ENCODE measurements at places on chromosomes 6 and 20.

GRCh38 chr6:108714101-108714765 is 134.0 kb upstream of the ARMC2 start:
- DNase-seq, result no peak

DNA sequence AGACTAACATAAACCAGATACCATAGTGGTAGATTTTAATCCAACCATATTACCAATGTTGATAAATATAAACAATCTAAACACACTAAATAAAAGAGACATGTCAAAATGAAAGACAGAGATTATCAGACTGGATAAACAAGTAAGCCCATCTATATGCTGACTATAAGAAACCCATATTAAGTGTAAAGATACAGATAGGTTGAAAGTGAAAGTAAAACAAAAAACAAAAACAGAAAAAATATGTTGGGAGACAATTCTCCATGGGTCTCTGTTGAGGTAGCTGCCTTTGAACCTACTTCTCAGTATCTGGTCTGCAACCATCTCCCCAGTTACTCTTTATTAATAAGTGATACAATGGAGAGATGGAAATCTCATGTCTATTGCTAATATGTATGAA is 21.2 kb downstream of the REV3L start:
- DNase-seq, result no peak

GRCh38 chr6:1028723-1029122 is 283.2 kb upstream of the FOXQ1 start:
- DNase-seq, result no peak

- DNase-seq, result no peak
Measured at GRCh38 chr6:168394606-168395005, 46.4 kb upstream of the SMOC2 start.

- no peak for DNase-seq
Measured at GRCh38 chr20:22830138-22830537, 205.0 kb upstream of the SSTR4 start.

- no peak for DNase-seq
Measured at GRCh38 chr6:124967444-124967843, 5.2 kb downstream of the RNF217 start.

DNA sequence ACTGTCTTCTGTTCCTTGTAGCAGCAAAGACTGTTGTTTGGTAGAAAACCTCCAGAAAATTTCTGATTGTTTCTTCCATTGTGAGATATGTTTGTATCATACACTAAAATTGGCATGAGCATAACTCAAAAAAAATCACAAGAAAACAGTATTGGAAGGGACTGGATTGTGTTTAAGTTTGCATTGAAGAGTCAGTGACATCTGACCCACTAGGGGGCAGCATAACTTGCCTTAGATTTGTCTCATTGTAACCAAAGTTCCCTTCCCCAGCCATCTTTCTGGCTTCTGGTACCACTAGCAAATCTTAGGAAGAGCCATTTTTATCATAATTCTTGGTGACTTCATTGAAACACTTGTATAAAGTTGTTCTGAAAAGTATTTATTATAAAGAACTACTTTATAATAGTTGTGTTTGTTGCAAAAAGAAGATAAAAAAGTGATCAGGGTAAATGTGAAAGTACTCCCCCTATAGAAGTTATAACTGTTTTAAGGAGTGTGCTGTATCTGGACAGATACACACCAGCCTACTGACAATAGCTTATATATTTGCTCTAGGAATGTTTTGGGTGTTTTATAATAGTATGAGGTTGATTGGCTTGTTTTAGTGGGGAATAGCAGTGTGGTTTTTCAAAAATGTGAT is 7.7 kb downstream of the CSTF1 start:
- peak; percentile 51 for DNase-seq

- DNase-seq, result no peak
Measured at GRCh38 chr20:54346276-54346675, 129.1 kb upstream of the DOK5 start.

- no peak for DNase-seq
Measured at GRCh38 chr6:90249034-90249433, 47.6 kb downstream of the BACH2 start.

GRCh38 chr6:92706976-92707375 is 712.4 kb downstream of the EPHA7 start:
- no peak for DNase-seq

GRCh38 chr6:130515306-130515705 is 149.5 kb downstream of the TMEM200A start:
- no peak for DNase-seq

DNA sequence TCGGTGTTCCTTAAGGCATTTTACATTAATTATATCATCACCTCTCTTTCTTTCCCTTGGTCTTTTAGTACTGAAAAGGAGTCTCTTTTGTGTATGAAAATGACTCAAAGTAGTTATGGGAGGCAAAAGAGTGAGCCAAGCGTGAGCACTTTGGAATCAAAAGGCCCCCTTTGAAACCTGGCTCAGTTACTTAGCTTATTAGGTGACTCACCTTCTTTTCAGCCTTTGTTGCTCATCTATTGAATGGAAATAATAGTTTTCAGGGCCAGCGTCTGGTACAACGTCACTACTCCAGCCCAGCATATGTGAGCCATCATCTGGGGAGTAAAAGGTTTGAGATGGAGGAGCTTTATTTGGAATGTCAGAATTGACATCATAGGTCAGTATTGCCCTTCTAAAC is 147.4 kb upstream of the SCGN start:
- peak; percentile 82 for DNase-seq

DNA sequence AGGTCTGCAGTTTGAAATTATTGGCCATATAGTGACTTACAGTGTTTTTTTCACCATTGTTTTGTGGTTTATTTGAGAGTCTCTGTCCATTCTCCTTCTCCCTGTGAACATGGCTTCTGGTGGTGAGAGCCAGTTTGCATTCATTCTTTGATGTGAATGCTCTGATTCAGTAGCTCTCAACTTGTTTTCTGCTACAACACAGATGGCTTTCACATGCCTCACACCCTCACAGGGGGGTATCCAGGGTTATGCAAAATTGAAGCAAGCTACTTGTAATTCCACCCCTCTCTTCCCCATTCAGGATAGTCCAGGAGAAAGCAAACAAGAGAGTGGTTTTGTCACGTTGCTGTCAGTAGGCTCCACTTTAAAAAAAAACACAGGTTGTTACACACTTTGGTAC is 55.6 kb downstream of the SLX4IP start:
- no peak for DNase-seq

- DNase-seq, result no peak
Measured at GRCh38 chr6:73258721-73259120, 4.3 kb downstream of the KHDC1 start.

GRCh38 chr6:129317931-129318820 is 391.8 kb downstream of the ARHGAP18 start:
- no peak for DNase-seq

DNA sequence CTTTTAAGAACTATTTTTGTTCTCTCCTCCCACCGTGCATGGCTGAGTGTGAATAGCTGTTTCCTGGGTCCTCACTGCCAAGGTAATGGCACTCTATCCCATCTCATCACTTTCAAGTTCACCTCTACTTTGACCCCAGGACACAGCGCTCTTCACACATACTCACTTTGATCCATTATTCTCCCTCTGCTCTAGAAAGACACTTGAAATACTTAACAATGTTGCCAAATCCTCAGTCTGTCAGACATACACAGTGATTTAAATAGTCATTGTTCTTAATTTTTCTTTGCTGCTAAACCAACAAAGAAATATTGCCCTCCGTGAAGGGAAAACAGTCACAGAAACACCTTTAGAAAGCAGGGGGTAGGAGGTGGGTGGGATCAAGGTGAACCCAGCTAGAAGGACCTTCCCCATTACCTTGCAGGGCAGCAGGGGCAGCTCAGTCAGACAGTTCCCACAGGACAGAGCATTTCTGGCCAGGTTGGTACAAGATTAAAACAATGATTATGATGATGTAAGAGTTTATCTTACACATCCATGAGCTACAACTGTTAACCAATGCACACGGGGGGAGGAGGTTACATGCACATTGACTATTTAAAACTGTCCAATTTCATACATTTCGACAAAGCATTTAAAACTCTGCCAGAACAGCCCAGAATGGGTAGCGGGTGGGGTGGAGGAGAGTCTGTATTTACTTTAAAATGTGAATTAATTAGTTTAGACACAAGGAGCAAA is 2.4 kb downstream of the SLC22A23 start:
- no peak for DNase-seq

DNA sequence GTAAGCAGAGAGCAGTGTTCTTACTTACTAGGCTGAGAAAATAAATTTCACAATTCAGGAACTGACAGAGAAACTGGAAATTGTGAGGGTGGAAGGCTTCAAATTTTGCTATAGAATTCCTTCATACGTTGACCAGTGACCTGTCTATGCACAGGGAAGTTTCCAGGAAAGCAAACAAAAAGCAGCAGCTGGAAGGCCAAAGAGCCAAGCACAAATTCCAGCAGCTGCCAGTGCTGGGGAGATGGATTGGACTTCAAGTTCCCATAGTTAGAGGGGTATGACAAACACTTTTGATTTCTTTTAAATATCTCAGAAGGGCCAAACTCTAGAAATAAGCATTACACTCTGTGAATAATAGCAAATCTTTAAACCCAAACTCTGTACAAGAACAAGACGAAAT is 299.1 kb upstream of the KCNQ5 start:
- DNase-seq, result no peak

DNA sequence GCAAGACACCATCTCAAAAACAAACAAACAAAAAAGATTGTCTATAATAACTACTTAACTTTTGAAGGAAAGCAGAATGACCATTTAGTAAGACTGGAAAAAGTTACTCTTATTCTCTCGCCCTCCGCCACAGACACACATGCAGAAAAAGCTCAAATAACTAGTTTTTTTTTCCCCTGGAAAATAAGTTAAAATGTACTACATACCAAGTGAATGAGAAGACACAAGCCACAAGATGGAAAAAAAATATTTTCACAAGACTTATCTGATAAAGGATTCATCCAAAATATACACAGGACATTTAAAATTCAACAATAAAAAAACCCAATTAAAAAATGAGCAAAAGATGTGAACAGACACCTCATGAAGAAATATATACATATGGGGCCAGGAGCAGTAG is 31.9 kb downstream of the NUDT3 start:
- no peak for DNase-seq

GRCh38 chr6:144292372-144292771 is 7.2 kb downstream of the UTRN start:
- DNase-seq, result no peak

DNA sequence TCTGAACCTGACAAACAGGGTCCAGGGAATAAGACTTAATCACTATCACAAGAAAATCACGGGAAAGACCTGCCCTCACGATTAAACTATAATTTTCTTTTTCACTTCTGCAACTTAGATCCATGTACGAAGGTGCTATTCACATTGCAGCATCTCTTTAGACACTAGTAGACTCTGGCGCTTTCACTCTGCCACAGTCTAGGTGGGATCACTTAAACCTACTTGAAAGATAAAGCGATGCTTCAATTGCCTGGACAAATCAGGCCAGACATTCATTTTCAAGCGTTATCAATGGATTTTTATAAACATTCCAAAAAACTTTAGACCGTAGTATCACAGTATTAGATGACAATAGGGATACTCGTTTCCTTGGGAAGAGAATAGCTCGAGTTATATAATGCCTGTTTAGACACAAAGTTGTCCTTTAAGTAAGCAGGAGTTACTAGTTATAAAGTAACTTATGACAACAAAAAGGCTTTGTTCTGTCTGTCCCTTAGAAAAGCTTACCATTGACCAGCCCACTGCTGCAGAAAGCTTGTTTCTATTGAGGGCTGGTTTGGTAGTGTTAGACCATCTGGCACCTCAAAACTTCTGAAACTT is 367.3 kb downstream of the UTRN start:
- no peak for DNase-seq

- no peak for DNase-seq
Measured at GRCh38 chr6:97029552-97029951, 105.0 kb downstream of the KLHL32 start.

GRCh38 chr6:150282806-150283205 is 86.0 kb upstream of the IYD start:
- DNase-seq, result no peak

DNA sequence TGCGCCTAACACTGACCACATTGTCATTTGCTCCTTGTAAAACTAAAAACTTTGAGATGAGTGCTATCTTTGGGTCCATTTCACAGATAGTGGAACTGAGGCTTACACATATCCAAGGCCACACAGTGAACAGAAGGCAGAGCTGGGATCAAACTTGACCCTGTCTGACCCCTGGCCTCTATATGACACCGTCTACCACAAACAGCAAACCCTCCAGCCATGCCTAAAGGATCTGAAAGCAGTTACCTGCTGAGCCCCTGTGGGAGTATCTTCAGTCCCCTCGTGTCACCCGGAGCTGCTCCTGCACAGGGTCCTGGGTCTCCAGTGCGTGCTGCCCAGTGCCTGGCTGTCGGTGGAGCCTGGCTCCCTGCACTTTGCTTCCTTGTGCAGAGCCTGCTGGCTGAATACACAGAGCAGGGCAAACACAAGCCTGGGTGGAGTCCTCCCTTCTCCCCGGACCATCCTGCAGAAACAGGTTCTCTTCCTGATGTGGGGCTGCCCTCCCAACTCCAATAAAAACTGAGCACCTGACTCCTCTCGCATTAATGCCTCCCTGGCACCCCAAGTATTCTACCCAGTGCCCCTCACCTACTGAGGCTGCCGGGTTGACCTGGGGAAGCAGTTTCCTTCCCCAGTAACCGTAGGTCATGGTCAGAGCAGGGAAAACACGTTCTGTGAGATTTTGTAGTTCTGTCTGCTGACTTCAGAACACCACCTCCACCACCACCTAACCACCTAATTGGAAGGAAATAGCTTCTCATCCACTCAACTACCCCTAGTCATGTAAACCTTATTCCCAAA is at the start of gene BCAS1:
Gene BCAS1, minus strand, starts transcription at position 408 of the 801 bp plus-strand sequence. CDS start 11,876 bp downstream, outside the sequence.
- DNase-seq, result no peak

DNA sequence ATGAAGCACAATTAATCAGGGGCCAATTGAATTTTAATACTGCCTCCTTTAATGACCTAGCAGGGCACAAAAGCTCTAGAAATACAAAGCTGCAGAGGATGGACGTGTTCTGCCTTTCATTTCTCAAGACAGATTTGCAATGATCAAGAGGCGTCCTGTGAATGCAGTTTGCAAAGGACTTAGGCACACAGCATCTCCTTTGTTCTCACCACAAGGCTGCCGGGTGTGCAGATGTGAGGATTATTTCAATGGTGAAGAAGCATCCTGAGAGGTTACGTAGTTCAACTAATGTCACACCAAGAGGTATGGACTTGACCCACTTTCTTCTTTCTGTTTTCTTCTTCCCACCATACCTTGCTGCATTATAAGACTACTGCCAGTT is 42.9 kb upstream of the SPTLC3 start:
- DNase-seq, result no peak

DNA sequence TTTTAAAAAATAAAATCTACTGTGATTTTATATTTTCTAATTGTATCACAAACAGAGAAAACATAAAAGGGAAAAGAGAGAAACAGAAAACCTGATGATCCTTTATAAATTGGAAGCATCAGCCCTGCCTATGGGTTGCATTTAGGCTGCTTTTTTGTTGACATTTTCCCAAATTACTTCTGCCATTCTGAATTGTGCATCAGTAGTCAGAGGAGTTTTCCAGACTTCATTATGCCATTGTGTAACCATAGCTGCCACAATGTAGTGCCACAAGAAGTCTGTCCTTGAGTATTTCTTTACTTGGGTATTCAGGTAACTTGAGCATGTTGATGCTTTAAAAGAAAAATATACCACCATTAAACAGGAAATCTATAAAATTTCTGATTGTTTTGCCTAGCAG is 130.3 kb downstream of the HACE1 start:
- no peak for DNase-seq

All from HCT116 (cell line).